Bone marrow (tissue), 2 donors: ENCODE measurements at places on chromosomes 1 and 21.

GRCh38 chr1:33410091-33410701 is 20.7 kb downstream of the PHC2 start:
- no peak for DNase-seq

- DNase-seq, result no peak
These were observed 61.3 kb downstream of the GLUL start for GRCh38 chr1:182330303-182330702.

DNA sequence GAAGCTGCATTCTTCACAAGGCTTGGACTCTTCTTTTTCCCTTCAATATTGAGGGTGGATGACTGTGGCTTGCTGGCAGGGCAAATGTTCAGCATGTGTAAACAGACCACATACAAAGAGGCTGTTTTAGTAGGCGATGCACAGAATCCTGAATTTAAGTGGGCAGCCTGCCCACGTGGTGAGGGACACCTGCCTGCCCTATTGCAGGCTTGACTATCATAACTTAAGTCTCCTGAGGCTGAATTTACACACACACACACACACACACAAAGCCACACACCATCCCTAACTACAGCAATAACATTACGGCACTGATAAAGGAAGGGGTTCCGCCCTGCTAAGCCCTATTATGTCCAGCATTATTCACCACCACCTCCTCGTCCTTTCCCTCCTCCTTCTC is 15.9 kb downstream of the SYT2 start:
- DNase-seq, result no peak

DNA sequence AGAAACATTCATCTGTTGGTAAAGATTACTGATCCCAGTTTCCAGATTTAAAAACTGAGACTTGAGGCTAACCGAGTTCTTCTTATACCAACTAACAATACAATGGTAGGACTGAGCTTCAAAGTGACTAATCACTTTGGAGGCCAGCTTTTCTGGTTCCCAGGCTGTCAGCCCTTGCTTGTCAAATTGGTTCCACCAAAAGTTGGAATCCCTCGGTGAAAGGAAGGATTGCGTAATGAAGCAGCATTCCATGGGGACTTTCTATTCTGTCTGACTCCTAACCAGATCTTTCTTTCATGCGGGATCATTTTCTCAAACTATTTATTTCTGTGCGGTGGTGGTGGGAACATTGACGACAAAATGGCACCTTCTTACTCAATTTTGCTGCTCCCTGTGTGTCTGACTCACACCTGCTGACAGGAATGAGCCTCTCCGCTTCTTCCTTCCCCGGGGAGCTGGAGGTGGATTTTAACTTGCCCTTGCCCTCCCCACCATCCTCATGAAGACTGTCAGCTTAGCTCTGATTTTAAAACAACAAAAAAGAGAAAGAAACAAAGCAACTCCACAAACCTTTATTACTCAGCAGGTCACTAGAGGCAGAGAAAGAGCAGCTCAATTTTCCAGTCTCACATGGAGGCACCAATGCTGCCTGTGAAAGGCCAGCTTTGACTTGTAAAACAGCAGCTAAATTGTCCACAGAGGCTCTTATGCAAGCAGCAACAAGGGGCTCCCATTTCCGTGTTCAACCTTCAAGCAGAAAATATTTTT is 32.9 kb upstream of the RASAL2 start:
- no peak for DNase-seq

DNA sequence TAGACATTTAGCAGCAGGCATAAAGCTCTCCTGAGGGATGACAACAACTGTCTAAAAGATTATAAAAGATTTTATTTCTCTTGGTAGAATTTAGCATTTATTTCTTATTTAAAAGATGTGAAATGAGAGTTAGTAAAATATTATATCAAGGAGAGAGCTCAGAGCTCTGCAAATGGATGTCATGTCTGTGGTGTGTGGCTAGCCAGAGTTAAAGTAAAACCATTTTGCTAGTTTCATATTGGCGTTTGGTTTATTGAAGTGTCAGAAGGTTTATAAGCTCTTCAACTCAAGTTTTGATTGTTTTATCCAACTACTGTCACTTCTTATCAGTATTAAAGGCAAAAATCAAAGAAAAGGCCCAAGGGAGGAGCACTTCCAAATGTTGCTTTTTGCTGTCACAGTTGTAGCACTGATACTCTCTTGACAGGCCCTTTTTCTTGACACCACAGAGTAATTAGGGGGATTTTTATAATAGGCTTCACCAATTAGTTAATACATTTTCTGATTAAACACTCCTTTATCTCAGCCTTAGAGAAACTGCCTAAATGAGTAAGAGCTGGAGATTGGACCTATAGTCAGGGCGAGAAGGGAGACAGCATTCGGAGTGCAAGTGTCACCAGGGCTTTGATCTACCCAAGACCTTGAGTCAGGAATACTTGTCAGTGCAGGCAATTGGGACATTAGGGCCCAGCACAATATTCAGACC is 233.9 kb downstream of the PTBP2 start:
- no peak for DNase-seq

DNA sequence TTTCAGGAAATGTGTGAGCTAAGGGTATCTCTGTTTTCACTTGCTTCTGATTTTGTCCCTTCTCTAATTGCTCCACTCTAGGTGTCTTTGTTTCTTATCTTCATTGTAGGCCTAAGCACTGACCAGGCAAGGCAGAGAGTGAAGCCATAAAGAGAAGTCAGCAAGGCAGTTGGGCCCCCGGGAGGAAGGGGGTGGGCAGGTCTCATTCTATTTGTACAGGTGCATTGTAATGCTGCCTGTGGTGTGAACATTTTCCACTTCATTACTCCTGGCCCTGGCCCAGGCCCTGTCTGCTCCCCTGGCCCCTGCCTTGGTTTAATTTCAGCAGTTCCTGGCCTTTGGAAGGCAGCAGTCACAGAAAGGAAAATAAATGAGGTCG is 86.4 kb upstream of the JUN start:
- DNase-seq, result no peak

- no peak for DNase-seq
These were observed 98.2 kb downstream of the PCBP3 start for GRCh38 chr21:45741691-45742090.

GRCh38 chr1:207316622-207317391 is 4.7 kb upstream of the CD55 start:
- DNase-seq, result peak; percentile 27

- DNase-seq, result no peak
These were observed 411.9 kb upstream of the PKN2 start for GRCh38 chr1:88272216-88272615.

DNA sequence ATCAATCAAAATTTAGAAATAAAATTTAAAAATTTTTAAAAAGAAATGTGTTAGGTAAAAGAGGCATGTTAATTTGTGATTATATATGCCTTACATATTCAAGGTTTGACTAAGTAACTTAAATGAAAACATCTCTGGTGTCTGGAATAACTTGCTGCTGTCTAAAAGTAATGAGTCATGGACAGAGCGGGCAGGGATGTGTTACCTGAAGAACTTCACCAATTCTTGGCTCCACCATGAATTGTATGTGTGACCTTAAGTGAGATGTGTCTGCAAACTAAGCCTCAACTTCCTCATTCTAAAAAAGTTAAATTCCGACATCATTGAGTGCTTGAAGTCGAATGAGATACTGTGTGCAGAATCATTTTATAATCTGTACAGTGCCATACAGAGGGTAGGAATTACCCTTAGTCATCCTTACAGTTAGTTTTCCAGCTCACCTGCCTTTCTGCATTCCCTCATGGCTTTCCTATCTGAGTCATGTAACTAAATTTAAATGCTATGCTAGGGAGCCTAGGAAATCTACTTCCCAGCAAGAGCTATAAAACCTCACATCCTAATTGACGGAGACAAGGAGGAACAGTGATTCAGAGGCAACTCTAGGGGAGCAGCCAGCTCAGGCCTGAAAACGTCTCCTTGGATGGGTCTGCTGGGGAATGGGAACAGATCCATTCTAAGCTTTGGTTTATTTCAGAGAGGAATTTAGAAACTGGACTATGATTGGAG is 100.7 kb upstream of the TSPAN2 start:
- DNase-seq, result no peak

GRCh38 chr1:228917755-228918154 is 182.5 kb downstream of the RHOU start:
- no peak for DNase-seq

GRCh38 chr1:77534456-77534855 is 148.0 kb downstream of the ZZZ3 start:
- DNase-seq, result no peak

DNA sequence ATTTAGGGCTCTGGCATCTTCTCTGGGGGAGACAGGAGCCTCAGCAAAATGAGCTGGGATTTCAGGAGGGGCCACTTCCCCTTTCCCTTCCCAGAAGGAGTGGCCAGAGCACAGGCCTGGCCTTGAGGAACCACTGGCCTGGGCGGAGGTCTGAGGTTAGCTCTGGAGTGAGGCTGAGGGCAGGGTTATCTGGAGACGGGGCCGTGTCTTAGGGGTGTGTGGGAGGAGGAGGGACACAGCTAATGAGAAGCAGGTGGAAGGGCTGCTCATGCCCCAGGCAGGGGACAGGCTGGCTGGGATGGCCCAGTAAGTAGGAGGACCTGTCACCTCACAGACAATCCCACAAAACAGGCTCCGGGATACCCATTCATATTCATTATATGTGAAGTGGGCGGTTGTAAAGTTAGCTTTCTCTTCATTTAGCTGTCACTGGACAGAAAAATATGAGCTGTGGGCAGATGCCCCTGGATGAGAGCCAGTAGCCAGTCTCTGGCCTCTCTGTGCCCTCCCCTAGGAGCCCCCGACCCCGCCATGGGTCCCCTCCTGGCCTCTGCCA is 12.4 kb downstream of the ALX3 start:
- DNase-seq, result no peak

DNA sequence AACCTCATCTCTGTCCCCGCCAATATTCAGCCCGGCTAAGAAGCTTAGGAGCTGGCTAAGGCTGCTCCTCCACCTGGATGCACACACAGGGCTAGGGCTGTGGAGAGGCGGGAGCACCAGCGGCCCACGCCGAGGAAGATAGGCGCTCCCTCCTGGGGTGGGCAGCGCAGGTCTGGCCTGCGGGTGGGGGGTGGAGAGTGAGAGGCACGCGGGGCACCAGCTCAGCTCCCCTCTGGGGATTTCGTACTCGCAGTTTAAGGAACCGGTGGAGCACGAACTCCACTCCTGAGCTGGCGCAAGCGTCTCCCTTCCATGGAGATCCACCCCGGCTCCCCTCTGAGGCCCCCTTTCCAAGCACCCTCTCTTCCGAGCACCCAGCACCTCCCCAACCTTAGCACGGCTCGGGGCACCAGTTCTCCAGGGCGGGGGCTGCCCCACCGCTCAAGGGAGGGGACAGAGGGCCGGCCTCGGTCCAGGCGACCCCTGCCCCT is 433 bp upstream of the KAZN start:
- DNase-seq, result no peak

DNA sequence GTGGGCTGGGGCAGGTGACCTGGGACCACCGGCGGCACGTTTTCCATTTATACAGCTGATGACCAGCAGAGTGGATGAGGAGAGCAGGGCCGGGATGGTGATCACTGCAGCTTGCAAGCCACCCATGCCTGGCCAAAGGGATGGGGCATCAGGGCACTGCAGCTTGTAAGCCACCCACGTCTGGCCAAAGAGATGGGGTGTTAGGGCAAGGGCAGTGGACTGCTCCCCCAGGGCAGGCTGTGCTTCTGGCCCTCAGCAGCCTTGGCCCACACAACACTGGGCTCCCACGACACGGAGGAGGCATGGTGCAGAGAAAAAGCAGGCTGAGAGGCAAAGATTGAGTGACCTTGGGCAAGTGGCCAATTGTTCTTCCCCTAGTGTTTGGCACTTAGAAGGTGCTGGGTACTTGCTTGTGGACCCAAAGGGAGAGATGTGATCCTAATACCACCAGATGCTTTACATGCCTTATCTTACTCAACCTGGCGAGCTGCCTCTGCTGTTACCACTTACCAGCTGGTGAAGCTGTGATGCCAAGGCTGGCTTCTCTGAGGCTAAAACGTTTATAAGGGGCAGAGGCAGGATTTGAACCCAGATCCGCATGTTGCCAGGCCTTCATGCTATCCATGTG is 48.3 kb downstream of the TRIM62 start:
- DNase-seq, result no peak

- no peak for DNase-seq
These were observed 26.5 kb upstream of the MRPS6 start for GRCh38 chr21:34046917-34047316.

DNA sequence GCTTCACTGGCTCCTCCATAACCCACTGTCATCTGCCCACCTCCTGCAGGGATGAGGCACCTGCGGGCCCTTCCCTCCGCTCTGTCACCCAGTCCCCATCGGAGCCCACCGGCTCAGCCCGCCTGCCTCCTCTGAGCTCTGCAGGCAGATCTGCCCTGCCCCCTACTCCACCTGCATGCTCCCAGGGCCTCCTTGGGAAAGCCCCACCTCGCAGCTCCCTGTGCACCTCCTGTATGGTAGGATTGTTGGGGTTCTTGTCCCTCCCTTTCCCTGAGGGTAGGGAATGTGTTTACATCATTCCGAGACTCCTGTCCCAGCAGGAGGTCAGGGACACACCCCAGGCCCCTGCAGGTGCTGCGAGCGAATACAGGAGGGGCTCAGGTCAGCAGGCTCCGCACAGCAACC is 50.5 kb downstream of the SIK1 start:
- DNase-seq, result no peak

GRCh38 chr1:218570456-218570855 is 225.3 kb downstream of the TGFB2 start:
- no peak for DNase-seq

GRCh38 chr21:15850645-15851044 is 120.9 kb downstream of the USP25 start:
- DNase-seq, result no peak

DNA sequence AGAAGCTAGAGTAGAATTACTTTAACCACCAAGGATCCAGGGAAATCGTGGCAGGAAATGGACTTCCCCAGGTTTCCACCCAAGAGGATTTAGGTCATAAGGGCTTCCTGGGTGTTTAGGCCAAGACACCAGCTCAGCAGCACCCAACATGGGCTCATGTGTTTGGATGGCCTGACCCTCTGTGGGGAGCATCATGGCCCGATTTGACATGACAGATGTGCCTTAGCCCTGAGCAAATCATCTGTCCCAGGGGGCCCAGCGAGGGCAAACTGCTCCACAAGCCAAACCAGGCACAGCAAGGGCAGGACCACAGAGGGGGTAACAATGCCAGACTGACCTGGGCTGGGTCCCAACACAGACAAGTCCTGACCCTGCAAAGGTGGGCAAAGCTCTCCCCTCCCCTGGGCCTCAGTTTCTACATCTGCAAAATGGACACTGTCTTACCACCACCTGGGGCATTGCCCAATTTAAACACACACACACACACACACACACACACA is 232.8 kb downstream of the MATN1 start:
- DNase-seq, result no peak

GRCh38 chr1:50416553-50417453 is 6.4 kb downstream of the DMRTA2 start:
- DNase-seq, result no peak
